Stimulated activated CD8-positive, alpha-beta memory T cell treated with anti-CD3 and anti-CD28 coated beads, Interleukin-15, amount 100 ng/mL, for 48 hours (primary cell): ENCODE measurements at places on chromosomes 6 and 20.

GRCh38 chr6:40555092-40555491 is 32.1 kb downstream of the LRFN2 start:
- DNase-seq: no peak

- no peak for DNase-seq
These were observed 637 bp upstream of the RPF2 start for GRCh38 chr6:110981202-110981600.

DNA sequence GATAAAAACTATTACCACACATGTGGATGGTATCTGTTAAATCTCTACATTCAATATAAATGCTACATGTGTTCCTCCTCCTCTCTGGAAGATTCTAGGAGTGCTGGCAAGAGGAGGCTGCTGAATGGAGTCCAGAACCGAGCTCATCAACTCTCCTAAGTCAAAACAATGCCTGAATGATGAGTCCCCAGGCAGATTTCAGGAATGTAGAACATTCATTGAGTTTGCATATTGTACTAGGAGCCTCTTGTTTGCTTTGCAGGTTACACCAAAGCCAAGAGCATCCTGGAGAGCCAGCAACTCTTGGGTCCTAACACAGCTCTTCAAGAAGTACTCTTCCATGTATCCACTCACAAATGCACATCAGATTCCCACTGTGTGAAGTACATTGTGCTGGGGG is 117.6 kb upstream of the UST start:
- DNase-seq: no peak

- DNase-seq: no peak
These were observed 6.0 kb downstream of the SRC start for GRCh38 chr20:37351689-37352607.

DNA sequence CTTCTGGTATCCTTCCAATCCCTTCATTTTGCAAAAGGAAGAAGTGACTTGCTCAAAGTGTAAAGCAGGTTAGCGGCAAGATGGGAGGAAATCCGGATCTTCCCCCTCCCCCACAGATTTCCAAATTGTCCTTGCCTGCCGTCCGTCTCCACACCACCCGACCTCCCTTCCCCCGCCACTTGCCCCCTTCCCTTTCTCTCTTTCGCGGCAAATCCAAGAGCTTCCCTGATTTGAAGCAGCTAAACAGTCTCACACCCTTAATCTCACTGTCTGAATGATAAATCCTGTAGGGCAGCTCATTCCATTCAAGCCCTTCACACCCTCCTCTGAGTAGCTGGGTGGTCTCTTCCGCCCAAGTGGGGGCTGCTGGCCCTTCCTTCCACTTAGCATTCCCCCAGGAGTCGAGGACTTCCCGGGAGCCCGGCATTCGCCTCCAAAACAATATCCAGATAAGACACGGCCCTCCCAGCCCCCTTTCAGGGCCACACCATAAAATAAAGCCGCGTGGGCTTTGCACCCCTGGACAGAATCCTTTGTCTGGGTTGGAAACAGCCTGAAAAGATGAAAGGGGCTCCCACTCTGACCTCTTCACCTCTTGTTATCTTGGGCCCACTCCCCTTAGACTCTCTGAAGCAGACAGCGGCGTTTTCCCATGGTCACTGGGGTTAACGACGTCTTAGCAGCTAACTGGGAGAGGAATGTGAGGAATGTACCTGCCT is 44.0 kb upstream of the PIM1 start:
- no peak for DNase-seq

GRCh38 chr6:77548662-77549366 is 85.5 kb upstream of the HTR1B start:
- no peak for DNase-seq

GRCh38 chr6:123859291-123859690 is 55.6 kb downstream of the NKAIN2 start:
- no peak for DNase-seq

DNA sequence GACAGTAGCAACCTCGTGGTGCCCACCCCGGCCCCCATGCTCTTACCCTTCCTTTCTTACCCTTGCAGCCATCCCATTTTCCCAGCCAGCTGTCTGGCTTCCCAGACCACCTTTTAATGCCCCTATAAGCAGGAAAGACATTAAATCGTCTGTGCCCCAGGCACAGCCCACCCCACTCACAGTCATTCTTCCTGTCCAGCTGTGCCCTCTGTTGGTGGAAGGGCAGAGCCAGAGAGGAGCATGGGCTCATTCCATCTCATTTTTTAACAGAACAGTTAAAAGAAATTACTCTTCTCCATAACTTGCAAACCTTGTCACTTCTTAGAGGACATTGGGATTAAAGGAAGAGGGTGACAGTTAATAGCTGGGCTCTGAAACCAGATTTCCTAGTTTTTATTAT is 240.5 kb downstream of the NRN1 start:
- DNase-seq: no peak

DNA sequence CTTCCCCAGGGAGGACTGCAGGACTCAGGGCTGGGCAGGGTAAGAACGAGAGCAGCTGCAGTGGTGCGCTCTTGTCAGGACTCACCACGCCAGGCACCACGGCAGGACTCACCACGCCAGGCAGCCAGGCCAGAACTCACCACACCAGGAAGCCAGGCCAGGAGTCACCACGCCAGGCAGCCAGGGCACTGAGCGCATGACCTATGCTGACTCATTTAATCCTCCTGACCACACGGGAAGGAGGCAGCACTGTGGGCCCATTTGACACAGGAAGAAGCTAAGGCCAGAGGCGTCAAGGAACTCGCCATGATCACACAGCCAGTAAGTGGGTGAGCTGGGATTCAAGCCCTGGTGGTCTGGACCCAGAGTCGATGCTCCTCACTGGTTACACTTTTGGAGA is 189.3 kb downstream of the PREX1 start:
- no peak for DNase-seq

GRCh38 chr20:25257130-25257529 is 9.2 kb downstream of the PYGB start:
- no peak for DNase-seq

GRCh38 chr20:40686434-40686882 is 2.6 kb downstream of the MAFB start:
- no peak for DNase-seq

DNA sequence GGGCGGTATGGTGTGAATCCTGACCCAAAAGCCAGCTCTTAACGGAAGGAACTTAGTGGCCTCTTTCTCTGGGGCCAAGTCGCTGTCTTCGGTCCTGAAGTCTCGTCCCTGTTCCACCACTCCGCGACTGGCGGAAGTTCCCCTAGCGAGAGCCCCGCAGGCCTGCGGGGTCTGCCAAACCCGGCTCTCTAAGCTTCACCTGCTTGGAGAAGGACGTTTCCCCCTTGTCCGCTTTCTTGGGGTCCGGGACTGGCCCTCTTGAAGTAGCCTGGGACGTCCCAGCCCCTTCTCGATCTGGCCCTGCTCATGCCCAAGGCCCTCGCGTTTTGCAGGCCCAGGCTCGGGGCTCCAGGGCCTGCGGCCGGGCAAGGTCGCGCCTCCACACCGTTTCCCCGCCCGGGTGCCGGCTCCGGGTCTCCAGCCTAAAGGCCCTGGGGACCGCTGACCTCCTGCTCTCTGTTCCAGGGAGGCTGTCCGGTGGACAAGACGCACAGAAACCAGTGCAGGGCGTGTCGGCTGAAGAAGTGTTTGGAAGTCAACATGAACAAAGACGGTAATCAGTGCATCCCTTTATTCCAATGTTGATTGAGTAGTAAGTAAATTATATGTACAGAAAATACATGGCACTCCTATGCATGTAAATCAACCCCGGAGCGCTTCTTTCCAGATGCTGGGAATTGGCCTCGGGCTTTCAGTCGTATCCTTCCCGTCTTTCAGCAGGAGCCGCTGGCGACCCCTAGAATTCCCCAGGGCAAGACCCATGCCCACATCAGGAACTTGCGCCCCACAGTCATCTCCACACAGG is 8.8 kb downstream of the NR2E1 start:
- no peak for DNase-seq

GRCh38 chr6:78487401-78487800 is 379.9 kb upstream of the IRAK1BP1 start:
- no peak for DNase-seq

DNA sequence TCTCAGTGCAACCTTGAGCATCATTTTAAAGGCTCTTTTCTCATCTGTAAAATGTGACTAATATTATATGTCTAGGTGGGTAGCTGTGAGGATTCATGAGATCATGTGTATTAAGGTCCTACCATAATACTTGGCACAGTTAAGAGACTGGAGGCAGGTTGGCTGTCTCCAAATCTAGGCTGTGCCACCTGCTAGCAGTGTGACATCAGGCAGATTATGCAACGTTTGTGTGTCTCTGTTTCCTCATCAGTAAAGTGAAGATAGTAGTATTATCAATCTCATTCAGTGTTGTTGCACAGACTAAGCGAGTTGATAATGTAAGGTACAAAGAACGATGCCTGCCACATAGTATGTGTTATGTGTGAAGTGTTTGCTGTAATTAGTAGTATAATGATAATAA is 227.4 kb downstream of the SAMD5 start:
- DNase-seq: no peak

DNA sequence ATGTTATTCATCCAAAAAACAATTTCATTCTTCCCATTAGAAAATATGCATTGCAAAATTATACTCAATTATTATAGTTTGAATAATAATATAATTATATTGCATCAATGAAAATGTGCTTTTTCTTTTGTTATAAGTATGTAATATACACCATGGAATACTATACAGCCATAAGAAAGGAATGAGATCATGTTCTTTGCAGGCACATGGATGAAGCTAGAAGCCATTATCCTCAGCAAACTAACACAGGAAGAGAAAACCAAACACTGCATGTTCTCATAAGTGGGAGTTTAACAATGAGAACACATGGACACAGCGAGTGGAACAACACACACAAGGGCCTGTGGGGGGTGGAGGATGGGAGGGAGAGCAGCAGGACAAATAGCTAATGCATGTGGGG is 2.1 kb upstream of the NKAPL start:
- no peak for DNase-seq

DNA sequence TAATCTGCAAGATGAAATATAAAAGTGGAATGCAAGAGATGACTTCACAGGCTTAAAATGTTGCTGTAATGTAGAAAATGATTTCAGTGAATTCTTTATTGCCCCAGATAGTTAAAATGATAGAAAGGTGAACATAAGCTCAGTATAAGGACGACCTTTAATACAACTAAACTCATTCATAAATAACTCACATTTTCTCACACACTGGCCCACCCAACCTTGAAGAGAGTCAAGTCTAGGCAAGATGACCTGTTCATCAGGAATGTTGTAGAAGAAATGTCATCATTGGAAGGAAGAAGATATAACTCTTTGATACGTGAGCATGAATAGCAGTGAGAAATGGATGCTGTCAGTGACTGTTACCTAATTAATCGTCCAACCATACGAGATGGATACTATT is 111.1 kb upstream of the SASH1 start:
- DNase-seq: no peak

- DNase-seq: no peak
These were observed 68.7 kb upstream of the CST7 start for GRCh38 chr20:24880356-24880755.

- no peak for DNase-seq
These were observed at the start of gene PRELID3B for GRCh38 chr20:59042151-59042795. Gene PRELID3B, minus strand, starts transcription at chr20:59042786. Its CDS starts 56 bp downstream, at chr20:59042730.

GRCh38 chr6:27505209-27506027 is 32.5 kb upstream of the ZNF184 start:
- peak; percentile 32 for DNase-seq

DNA sequence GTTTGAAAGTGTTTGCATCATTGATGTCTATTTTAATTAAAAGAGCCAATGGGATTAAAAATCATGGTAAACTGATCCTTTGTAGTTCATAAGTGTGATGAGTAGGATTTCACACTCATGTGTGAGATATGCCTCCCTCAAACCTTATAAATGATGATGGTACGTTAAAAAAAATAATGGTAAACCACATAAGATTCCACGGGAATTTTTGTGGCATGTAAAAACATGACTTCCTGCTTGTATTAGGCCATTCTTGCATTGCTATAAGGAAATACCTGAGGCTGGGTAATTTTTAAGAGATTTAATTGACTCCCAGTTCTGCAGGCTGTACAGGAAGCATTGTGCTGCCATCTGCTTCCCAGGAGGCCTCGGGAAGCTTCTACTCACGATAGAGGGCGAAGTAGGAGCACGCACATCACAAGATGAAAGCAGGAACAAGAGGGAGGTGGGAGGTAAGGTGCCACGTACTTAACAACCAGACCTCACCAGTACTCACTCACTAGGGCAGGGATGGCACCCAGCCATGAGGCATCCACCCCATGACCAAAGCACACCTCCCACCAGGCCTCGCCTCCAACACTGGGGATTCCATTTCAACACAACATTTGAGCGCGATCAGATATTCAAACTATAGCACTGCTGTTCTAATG is 187.6 kb upstream of the QKI start:
- no peak for DNase-seq

DNA sequence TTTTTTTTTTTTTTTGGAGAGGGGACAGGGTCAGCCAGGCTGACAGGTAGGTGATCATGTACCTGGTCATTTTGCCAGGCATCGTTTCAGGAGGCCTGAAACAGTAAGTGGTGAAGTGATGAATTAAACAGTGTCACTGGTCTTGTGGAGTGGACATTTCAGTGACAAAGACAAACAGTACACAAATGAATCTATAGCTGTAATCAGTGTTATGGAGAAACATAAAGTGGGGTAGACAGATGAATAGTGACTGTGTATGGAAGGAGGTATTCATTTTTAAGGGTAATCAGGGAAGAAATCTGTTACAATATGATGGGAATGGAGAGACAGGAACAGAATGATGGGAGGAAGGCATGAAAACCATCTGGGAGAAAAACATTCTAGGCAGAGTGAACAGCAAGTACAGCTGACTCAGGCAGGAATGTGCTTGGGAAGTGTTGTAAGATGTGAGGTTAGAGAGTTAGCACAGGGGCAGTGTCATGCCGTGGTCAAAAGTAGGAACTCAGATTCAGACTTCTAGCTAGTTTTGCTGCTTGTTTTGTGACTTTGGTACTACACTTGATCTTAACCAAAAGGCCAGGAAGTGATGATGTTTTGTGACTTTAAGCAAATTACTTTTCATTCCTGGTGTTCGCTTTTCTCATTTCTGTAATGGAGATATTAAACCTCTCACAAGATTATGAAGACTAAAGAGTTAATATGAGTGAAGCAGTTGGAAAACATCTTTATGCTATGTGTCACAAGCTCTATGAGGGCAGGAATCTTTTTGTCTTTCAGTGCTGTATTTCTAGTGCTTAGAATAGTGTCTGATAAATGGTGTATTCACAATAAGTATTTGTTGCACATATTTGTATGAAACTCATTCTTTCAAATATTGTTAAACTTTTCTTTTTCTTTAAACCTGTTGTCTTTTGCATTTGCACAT is 43.4 kb downstream of the QKI start:
- no peak for DNase-seq

DNA sequence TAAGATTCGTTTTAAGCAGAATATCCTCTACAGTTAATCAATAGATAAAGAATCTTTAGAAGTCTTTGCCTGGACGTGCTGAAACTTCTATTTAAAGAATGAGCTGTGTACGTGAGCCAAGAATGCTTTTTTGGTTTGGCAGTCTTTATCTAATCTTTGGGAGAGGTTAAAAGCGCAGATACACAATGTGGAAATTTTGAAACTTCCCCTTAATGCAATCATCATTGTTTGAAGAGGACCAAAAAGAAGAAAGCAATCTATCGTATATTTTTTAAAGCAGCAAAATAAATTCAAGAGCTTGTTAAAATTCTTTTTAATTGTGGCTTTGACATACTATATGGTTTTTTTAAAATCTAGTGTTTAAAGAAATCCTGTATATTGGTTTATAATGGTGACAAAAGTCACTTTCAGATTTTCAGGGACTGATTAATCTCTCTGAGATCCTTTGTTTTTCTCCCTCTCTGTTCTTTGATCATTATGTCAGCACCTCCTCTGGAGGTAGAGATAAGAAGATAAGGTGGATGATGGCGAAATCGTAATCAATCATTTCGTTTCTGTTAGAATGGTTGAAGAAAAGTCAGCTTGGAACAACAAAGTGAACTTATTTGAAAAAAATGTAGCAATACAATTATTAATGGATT is 92.1 kb upstream of the FAM184A start:
- DNase-seq: no peak
